Fibroblast of lung (primary cell): ENCODE measurements at places on chromosomes 1 and 21.

- H3K36me3 ChIP-seq = no peaks in the 10 kb centered on the region
- H3K27ac ChIP-seq = no peak overlapping the region
- no peaks in the 10 kb centered on the region for H3K4me1 ChIP-seq
- H3K27me3 ChIP-seq = no peaks in the 10 kb centered on the region
- no peak for DNase-seq
These were observed 2.9 kb upstream of the OBSCN start for GRCh38 chr1:228204958-228205357.

DNA sequence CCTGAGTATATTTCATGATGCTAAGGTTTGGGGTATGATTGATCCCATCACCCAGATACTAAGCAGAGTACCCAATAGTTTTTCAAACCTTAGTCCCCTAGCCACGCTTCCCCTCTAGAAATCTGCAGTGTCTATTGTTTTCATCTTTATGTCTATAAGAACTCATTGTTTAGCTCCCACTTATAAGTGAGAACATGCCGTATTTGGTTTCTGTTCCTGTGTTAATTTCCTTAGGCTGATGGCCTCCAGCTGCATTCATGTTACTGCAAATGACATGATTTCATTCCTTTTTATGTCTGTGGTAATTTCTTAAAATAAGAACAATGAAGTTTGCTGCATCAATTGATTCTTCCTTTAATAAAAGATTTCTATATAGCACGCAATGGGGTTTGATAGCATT is 301.3 kb downstream of the PLPP3 start:
- no peaks in the 10 kb centered on the region for H3K36me3 ChIP-seq
- no peak for DNase-seq
- no peak overlapping the region for H3K4me3 ChIP-seq
- no peaks in the 10 kb centered on the region for H3K4me1 ChIP-seq

DNA sequence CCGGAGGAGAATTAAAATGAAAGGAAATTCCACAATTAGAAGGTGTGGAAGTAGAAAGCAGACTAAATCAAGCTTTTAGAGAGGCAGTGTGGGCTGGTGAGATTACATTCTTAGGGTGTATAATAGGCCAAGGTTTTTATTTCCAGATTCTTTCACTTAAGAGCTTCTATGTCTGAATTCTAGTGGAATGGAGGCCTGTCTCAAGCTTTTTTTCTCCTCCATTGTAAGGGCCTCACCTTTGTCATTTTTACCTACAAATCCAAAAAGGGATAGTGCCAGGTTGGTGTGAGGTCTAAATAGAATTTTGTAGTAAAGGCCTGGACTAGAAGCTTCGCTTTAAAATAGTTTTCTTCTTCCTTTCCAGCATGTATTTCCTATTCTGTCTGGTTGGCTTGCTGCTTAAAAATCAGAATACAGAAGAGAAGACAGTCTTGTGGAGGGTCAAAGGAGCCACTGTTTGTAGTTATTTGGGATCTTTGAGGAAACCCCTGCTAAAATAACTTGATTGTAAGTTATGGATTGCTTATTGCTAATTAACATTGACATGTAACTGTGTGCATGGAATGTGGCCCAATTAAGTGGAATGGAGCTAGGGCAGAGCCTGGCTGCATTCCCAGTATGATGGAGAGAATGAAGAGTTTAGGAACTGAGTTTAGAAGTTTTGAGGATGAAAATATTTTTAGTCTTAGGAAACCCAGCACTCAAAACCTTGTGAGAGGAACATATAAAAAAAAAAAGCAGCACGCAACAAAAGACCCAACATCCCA is 162.5 kb upstream of the B3GALT2 start:
- DNase-seq = no peak
- no peaks in the 10 kb centered on the region for H3K36me3 ChIP-seq
- no peak overlapping the region for H3K4me3 ChIP-seq
- H3K27me3 ChIP-seq = no peaks in the 10 kb centered on the region

DNA sequence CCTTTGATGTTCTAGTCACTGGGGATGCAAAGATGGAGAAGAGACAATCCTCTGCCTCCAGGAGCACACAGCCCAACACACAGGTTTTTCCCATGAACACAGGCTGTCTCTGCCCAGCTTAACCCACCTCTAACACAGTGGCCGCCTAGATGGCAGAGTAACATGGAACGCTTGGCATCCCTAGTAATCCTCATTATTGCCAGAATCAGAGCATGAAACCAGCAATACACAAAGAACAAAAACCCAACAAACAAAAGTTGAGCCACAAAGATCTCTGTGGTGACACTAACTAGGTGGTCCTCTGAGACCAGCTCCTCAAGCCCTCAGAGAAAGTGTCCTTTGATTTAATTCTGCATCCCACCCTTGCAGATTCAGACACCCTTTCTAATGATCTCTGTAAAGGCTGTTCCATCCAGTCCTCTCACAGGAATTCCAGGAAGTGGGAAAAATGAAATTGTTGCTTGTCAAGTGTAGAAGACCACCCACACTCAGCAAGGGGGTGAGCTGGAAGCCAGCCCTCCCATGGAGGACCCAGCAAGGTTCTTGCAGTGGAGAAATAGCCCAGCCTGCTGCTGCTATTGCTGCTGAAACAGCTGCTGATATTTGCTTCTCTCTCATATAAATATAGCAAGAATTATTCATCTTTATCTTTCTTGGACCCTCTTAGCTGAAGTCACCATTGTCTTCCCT is 7.4 kb upstream of the ATP2B4 start:
- no peaks in the 10 kb centered on the region for H3K36me3 ChIP-seq
- no peaks in the 10 kb centered on the region for H3K4me1 ChIP-seq
- H3K27ac ChIP-seq = no peak overlapping the region
- no peaks in the 10 kb centered on the region for H3K27me3 ChIP-seq
- DNase-seq = no peak
- H3K4me3 ChIP-seq = no peak overlapping the region

- no peak for DNase-seq
- no peak overlapping the region for H3K27ac ChIP-seq
- H3K27me3 ChIP-seq = no peaks in the 10 kb centered on the region
- H3K4me3 ChIP-seq = no peak overlapping the region
- no peaks in the 10 kb centered on the region for H3K4me1 ChIP-seq
These were observed 53.7 kb upstream of the PLA2G4A start for GRCh38 chr1:186775036-186775435.
